Bone marrow (tissue), 2 donors: ENCODE measurements at places on chromosomes 6 and 20.

- DNase-seq, result no peak
These were observed 515 bp upstream of the TGM3 start for GRCh38 chr20:2295286-2295685.

DNA sequence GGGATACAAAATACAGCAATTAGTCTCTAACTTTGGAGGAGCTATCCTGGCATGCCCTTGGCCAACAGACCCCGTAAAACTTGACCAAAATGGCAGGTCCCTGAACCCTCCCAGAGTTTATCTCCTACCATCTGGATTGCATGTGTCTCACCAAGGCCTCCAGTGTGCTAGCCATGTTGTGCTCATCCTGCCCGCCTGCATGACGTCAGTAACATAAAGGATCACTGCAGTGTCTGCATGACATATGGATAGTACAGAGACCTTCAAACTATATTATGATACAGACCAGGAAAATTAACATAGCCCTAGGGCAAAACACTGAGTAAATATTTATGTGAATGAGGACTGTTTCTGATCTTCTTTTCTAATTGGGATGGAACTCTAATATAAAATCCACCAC, 25.3 kb downstream of the CPXM1 start:
- no peak for DNase-seq

GRCh38 chr6:23307516-23307915, 738.1 kb downstream of the HDGFL1 start:
- no peak for DNase-seq

- DNase-seq, result no peak
These were observed 386.8 kb downstream of the HDGFL1 start for GRCh38 chr6:22956029-22956681.

GRCh38 chr6:6747371-6747770, 158.9 kb downstream of the LY86 start:
- DNase-seq, result no peak

GRCh38 chr20:57048027-57048869, 218.2 kb downstream of the BMP7 start:
- no peak for DNase-seq

DNA sequence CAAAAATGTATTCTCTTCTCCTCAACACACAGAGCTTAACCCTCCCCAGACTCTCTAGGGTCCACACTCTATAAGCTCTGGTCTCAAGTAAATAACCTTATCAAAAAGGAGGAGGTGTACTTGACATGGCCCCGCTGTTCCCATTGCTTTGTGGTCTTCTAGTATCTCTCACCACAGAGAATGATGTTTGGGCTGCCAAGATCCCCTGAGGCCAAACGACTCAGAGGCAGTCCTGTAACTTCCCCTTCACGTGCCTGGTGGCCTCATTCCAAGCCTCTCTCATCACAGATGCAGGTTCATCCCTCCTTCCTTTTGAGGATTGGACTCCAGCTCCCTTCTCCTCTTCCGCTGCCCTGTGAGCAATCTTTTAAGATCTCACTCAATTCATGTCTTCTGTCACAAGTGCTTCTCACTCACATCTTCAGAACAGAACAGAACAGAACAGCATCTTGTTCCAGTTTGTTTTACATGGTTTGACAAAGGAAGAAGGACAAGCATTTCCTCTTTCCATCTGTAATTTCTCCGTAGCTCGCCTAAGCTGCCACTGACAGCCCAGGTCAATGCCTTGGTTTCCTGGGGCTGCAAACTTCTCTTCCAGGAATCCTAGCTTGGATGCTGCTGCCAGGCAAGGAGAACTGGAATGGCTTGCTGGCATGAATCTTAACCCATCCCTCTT, 541.5 kb downstream of the CD83 start:
- peak; percentile 62 for DNase-seq

GRCh38 chr6:113936093-113936934, 34.6 kb downstream of the HDAC2 start:
- DNase-seq, result peak; percentile 67

DNA sequence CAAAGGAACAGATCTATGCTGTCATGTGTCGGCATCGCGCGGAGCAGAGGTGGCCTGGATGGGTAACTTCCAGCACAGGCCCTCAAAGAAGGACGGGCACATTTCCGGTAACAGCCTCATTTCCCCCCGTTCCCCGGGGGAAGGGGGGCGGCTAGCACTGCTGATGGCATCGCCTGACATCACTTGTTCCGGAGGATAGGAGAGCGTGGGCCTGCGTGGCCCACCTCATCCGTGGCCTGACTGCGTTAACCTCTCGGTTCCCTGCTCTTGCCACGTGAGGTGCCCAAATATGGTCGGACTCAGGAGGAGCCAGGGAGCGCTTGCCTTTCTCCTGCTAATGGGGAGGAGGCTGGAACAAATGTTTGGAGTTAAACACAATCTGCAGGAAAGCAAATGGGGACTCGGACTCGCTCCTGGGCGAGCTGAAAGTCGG, at the start of gene AKAP12:
AKAP12 (plus strand) TSS at position 365 of the 433 bp plus-strand sequence. CDS start 596 bp downstream, outside the sequence.
- no peak for DNase-seq

DNA sequence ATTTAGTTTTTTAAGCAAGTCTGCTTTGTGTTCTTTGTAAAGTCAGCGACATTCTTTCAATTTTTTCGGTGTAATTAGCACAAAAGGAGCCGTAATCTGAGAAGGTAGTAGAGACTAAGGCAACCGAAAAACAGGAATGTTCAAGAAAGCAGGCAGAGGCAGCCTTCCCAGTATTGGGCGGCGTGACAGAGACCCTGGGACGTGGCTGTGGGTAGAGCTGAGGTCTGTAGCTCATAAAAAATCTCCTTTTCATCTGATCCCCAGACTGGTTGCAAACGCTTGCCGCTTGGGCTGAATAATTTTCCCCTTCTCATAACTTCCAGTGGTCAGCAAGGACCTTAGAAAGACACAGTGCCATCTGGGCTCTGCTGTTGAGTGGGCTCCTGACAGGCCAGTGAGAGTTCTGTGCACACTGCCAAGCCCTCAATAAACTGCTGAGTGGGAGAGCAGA, 30.8 kb downstream of the GNAS start:
- DNase-seq, result no peak

GRCh38 chr20:47704746-47705496, 80.4 kb downstream of the SULF2 start:
- no peak for DNase-seq

GRCh38 chr6:45195137-45195536, 133.0 kb upstream of the RUNX2 start:
- DNase-seq, result no peak

DNA sequence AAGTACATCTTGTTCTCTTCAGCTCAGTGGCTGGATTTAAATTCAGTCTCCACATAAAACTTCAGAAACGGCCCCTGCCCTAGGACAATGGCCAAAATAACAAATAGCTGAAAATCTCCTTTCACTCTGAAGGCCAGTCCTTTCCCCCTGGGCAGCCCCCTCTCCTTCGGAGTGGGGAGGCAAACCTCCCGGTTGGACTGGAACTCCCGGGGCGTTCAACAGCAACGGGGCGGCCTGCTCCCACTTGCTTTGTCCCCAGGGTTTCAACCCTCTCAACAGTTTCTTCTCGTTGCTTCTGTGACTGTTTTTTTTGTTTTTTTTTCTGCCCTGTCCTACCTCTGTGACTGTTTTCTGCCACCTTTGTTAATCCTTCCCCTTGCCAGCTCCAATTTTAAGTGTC, 102.6 kb upstream of the DUSP22 start:
- DNase-seq, result no peak

GRCh38 chr6:117795234-117795633, 111.8 kb upstream of the SLC35F1 start:
- no peak for DNase-seq

DNA sequence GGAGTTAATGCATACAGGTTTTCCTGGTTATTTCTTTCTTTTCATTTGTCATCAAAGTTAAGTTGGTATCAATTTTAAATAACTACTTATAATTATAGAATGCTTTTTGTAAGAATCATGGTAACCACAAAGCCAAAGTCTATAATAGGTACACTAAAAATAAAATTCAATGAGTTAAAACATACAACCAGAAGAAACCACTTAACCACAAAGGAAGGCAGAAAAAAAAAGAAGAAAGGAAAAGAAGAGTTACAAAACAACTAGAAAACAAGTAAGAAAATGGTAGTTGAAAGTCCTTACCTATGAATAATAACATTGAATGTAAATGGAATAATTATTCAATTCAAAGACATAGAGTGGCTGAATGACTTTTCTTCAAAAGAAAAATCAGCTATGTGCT, 45.6 kb downstream of the THBS2 start:
- no peak for DNase-seq

DNA sequence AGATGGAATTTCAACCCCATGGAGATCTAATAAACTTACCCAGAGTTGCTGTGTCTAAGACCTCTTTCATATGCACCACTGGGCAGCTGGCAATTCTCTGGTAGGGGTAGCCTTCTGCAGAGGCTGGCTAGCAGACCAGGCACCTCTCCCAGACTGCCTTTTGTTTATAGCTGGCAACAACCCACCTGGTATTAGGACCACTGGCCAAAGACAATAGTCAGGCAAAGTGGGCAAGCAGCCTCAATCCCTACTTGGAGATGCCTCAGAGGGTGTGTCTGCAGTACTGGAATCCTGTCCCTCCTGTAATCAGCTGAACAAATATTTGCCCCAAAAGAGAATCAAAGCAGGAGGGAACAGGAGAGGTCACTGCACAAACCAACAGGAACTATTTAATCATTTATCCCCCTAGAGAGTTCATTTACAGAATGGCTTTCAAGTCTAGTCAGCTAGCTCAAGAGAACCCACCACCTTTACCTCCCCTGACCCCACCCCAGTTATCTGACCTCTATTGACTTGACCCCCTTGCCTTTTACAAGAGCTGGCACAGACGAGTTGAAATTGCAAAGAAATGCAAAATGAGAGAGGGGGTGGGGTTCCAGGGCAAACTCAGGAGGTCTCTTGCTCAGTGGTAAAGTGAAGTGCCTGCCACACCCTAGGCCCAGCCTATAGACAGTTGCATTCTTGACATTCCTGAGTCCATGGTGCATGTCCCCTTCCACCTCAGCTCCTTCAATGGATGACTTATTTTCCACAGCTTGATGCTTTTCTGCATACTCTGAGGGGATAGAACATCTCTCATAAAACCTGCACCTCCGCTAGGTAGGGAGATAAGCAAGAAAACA, 2.8 kb downstream of the BCL2L1 start:
- DNase-seq, result no peak

DNA sequence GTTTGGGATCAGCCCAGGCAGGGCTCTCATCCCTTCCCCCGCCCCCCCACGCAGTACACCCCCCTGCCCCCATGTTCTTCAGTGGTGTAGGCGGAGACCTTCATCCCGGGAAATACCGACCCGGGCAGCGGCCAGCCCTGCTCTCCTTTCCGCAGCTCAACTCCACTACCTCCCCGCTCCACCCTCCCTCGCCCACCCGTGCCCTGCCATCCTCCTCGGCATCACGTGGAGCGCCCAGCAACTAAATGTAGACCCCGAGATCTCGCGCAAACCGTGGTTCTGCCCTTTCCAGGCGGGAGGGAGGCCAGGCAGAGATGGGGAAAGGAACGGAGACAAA, 1932.2 kb upstream of the DEFB115 start:
- no peak for DNase-seq

- DNase-seq, result no peak
These were observed 38.6 kb upstream of the GGTLC1 start for GRCh38 chr20:24027229-24027628.

GRCh38 chr20:63471002-63471716, 1.3 kb downstream of the KCNQ2 start:
- DNase-seq, result no peak

- DNase-seq, result no peak
These were observed 2.6 kb upstream of the WFDC8 start for GRCh38 chr20:45581702-45582101.

GRCh38 chr6:129906515-129907077, 45.5 kb upstream of the TMEM244 start:
- no peak for DNase-seq

- no peak for DNase-seq
These were observed 240.5 kb upstream of the MAN1A1 start for GRCh38 chr6:119590066-119590465.

GRCh38 chr6:38755207-38755606, 40.1 kb downstream of the DNAH8 start:
- DNase-seq, result no peak

DNA sequence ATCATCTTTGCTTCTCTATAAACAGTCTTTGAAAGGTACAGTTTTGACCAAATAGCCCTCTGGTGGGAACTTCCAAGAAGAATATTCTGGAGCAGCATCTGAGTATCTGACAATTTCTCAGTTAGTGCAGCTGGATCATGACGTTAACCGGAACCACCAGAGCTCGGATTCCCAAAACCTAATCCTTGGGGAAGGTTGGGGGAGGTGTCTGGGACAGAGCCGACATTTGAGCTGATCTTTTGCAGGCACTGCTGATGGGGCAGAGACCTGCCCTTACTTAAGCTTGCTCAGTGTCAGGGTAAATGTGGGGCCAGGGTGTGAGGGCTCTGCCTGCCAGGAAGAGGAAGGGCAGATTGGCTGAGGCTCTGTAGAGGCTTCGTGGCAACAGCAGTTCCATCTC, 416.6 kb downstream of the DHX35 start:
- DNase-seq, result no peak

DNA sequence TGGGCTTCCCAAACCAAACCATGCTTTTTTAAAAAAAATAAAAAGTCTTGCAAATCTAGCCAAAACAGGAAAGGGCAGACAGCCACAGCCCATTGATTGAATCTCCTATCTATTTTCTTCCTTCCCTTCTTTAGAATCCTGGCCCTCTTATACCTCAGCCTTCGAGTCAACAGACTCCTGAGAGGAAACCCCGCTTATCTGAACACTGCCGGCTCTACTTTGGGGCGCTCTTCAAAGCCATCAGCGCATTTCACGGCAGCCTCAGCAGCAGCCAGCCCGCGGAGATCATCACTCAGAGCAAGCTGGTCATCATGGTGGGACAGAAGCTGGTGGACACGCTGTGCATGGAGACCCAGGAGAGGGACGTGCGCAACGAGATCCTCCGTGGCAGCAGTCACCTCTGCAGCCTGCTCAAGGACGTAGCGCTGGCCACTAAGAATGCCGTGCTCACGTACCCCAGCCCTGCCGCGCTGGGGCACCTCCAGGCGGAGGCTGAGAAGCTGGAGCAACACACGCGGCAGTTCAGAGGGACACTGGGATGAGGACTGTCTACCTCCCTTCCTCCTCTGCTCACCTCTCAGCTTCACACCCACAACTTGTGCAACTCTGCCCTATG, 10.1 kb upstream of the RTF2 start:
- DNase-seq, result no peak

GRCh38 chr6:11343963-11344723, 111.7 kb upstream of the NEDD9 start:
- no peak for DNase-seq

DNA sequence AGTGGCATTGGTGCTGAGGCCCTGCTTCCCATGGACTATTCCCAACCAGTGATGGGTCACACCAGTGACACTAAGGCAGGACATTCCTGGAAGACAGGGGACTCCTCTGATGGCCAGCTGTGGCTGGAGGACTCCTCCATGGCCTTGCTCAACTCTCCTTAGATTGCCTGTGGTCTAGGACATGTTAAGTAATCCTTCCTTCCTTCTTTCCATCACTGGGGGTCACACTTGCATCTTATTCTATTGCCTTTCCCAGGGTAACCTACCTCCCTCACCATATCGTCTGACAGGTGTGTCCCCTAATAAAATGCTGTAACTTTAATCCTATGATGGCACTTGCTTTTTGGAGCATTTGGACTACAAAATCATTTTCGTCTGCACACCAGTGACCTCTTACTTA, 24.5 kb upstream of the HLA-A start:
- DNase-seq, result no peak

GRCh38 chr6:48747040-48747439, 636.0 kb upstream of the PTCHD4 start:
- DNase-seq, result no peak

GRCh38 chr6:135852746-135853145, 1.2 kb downstream of the PDE7B start:
- no peak for DNase-seq

- DNase-seq, result no peak
These were observed 1.6 kb upstream of the DDAH2 start for GRCh38 chr6:31730631-31731086.
